ENCODE measurements at places on chromosomes 11 and 22.

DNA sequence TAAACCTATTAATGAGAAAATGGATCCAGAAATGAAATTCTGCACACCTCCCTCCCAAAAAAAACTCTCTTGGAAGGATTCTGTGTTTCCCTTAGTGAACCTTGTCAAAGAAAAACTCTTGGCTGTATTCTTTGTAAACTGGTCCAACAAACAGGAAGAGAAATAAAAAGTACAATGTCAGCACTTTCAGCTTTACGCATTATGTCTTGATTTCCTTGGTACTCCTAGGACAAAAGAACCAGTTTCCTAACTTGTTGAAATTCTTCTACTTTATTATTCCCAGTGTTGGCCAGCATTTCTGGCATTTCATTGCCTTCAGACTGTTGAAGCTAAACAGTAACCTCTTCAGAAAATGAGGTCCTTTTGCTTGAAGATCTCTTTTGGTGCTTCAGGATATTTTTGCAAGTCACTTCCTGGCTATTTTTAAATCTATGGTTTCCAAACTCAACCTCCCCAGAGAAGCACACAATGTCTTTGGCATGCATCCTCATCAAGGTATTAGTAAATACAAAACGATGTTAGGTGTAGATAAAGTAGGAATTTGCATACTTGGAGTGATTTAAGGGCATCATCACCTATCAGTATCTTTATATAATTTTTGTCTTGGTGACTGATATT, 342.7 kb downstream of the AASDHPPT start:
- DNase-seq = no peak

DNA sequence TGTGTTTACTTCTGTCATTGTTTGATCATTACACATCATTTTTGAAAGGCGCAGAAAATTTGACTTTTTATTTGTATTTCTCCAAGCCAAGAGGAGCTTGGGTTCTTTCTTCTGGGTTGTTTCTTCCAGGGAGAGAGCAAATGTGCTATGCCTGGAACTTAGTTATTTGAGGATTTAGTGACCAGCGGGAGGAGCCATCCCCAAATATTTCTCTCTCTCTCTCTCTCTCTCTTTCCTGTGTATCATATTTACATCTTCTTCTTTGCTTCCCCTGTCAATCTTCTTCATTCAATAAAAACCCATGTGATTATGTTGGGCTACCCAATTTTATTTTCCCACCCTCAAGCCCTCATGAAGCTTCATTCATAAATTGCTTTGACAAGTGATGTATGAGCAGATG, 534.5 kb downstream of the LRRC4C start:
- no peak for DNase-seq

DNA sequence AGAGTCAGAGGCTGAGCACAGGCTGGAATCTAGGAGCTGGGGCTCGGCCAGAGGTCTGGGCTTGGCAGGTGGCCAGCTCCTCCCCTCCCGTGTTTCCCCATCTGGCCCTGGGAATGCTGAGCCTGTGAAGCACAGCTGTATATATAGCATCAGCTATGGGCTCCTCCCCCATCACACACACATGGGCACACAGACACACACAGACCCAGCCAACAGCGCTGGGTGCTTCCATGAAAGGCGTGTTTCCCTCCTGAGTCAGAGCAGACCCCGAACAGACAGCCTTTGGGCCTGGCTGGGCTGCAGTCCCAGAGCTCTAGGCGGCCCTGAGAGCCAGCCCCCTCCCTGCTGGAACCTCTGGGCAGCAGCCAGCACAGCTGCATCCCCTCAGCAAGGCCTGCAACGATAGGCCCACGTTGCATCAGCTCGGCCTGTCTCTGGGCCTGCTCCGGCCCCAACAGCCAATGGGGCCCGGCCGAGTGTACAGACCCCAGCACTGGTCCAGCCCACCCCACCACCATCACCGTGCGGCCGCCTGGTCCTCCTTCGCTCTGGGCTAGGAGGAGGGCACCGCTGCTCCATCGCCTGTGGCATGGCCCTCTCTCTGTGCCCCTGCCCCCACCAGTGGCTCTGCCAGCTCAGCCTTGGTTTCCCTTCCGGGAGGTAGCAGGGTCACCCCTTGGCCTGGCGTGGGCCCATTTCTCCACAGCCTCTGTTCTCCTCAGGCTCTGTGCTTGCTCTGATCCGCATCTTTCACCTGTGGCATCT, 7.6 kb upstream of the SERPINH1 start:
- peak; percentile 99 for DNase-seq

DNA sequence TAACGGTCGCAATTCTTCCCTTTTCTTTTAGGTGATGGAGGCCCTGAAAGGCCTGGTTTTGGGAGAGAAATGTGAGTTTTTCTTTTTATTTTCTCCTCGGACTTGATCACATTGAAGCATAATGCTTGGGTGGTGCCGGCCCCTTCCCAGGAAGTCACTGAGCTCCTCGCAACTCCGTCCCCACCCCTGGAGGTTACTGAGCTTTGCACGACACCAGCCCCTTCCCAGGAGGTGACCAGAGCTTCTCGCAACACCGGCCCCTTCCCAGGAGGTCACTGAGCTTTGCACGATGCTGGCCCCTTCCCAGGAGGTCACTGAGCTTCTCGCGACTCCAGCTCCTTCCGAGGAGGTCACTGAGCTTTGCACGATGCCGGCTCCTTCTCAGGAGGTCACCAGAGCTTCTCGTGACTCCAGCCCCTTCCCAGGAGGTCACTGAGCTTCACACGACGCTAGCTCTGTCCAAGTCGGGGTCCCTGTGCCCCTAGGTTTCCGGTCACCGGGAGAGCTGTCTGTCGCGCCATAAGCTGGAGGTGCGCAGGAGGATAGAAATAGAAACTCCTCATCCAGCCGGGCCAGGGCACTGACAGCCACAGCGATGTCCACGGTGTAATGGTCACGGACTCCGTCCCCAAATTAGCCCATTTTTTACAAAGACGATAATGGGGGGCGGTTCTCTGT, 586.4 kb downstream of the BRD1 start:
- DNase-seq = no peak

DNA sequence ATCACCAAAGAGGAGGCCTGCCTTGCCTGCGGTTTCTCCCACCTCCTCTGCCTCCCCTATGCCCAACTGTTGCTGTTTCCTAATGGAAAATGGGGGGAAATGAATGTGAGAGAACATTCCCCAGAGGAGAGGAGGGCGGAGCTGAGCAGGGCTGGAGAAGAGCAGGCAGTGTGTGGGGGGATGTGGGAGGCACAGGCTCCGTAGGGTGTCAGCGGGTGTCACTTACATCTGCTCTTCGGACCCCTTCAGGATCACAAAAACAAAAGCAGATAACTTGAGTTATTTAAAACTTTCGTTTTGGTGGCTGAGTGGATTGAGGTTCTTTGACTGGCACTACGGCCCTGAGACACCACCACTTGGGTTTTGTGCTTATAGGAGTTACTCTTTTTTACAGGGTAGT, 93.8 kb downstream of the CEP164 start:
- DNase-seq = no peak

DNA sequence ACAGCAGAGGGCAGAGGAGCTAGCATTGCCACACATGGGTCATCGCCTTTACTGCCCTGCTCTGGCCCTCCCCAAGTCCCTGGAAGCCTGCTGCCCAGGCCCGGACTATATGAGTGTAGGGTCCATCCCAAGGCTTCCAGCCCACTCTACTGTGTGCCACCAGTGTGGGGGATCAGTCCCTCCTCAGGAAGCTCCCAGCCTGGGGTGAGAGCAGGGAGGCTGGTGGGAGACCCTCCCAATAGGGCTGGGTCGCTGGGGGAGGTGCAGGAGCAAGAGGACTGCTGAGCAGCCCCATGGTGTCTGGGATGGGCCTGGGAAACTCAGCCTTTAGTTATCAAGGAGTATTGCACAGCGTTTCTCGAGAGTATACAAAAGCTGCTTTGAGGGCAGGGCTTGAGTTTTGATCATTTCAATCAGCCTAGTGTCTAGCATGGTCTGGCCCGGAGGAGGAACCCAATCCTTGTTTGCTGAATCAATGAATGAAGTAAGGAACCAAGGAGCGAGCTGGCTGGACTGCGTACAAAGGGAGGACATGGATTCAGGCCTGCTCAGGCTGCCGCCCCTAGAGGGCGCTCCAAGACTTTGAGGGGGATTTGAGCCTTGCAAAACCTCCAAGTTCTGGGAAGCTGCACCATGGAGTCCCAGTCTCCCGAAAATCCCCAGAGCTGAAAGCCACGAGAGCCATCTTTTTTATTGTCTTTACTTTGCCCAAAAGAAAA, 89.0 kb upstream of the PARVA start:
- peak; percentile 93 for DNase-seq

DNA sequence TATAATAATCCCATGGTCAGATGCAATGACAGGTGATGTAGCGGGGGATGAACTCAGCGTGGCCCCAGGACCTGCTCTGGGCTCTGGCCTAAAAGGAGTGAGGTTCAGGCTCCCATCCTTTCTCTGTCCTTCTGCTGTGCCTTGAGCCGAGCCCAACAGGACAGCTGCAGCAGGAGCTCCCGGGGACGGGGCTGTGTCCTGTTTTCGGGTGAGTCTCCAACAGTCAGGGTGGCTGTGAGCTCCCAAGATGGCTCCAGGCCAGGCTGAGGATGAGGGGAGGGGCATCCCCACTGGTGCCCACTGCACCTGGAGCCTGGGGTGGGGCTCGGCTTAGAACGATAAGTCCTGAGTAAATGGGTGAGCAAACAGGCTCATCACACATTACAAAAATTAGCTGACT, 1385.0 kb downstream of the BRD1 start:
- DNase-seq = no peak

DNA sequence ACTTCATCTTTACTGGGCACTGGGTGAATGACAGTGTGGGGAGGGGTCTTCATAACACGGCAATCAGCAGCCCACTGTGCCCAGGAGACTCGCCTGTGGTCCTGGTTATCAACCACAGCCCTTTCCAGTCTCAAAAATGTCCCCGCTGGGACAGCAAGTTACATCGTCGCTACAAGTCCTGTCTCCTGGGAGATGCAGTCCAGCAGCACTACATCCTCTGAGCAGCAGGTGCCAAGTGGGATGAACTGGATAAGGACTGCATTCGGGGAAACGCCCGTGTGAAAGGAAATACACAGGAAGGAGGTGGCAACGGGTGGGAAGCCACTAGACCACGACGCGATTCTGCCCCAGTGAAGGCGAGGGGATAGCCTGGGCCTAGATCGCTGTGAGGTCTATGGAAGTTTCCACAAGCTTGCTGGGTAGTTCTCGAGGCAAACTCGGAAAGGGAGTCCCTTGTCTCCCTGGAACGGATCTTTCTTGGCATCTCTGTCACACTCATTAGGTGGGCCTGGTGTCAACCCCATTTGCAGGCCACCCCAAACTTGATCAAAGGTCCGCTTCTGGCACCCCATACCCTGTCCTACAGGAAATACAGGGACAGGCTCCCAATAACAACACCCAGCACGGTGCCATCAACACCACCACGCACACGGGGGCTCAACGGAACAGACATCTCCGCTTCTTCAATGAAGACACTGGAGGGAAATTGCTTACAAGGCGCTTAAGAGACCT, 4.4 kb downstream of the ASCL2 start:
- no peak for DNase-seq

DNA sequence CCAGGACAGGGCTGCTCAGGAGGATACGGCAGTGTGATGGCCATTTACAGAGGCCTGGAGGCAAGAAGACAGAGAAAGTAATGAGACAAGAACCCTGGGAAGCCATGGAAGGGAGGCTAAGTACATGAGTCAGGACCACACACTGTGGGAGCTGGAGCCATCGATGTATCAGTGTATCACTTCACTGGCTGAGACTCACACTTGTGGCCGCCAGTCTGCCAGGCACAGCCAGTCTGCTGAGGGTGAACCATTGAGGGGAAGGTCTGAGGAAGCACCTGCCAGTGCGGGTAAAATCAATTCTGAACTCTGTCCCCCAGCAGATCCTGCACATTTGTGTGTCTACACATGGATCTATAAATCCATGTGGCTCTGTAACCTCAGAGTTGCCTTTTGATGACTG, 195.6 kb downstream of the GRIK4 start:
- peak; percentile 28 for DNase-seq
